GM23338 (cell line): ENCODE measurements at places on chromosomes 12 and 14. TPM values are rescaled to one million over a fixed set of nuclear protein-coding genes. Genes with fewer than 3 reads are reported as not detected.
A peak's percentile ranks its signal among the peaks of the same experiment; 100 is the strongest.

- H3K27ac ChIP-seq, result no peak overlapping the region
- H3K4me1 ChIP-seq, result 0 out of 2 replicates have a peak, but pooled peaks cover 5% of the 10 kb centered on the region
- DNase-seq, result no peak
- H3K27me3 ChIP-seq, result no peaks in the 10 kb centered on the region
- no peak overlapping the region for H3K4me3 ChIP-seq
These were observed 85.4 kb upstream of the TMEM260 start for GRCh38 chr14:56494167-56494566.

- no peak overlapping the region for H3K4me3 ChIP-seq
- no peaks in the 10 kb centered on the region for H3K36me3 ChIP-seq
- DNase-seq, result peak; percentile 83
These were observed 12.0 kb downstream of the CLSTN3 start for GRCh38 chr12:7142056-7142644.

- no peaks in the 10 kb centered on the region for H3K4me1 ChIP-seq
- no peaks in the 10 kb centered on the region for H3K27me3 ChIP-seq
- H3K36me3 ChIP-seq, result no peaks in the 10 kb centered on the region
- no peak for DNase-seq
These were observed 1016.4 kb downstream of the NRXN3 start for GRCh38 chr14:79186523-79186922.

GRCh38 chr12:57846285-57846576 is 298 bp downstream of the CTDSP2 start:
- H3K4me3 ChIP-seq, result peak overlapping the region; percentile 99
- peaks cover 53% of the 10 kb centered on the region for H3K4me1 ChIP-seq
- no peaks in the 10 kb centered on the region for H3K27me3 ChIP-seq
- H3K36me3 ChIP-seq, result no peaks in the 10 kb centered on the region

DNA sequence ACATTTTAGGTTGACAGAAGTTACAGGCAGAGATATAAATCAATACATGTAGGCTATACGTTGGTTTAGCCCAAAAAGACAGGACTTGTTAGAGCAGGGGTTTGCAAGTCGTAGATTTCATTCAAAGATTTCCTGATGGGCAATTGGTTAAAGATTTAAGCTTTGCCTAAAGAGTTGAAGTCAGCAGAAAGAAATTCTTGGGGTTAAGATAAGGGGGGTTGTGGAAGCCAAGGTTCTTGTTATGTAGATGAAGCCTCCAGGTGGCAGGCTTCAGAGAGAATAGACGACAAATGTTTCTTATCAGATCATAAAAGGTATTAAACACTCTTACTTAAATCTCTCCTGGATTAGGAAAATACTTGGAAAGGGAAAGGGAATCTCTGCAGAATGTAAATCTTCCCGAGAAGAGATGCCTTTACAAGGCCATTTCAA is 510.8 kb downstream of the TMTC2 start:
- H3K27me3 ChIP-seq, result no peaks in the 10 kb centered on the region
- no peaks in the 10 kb centered on the region for H3K36me3 ChIP-seq
- peak overlapping the region; percentile 1; the same call in 1 of the 2 replicates for H3K4me3 ChIP-seq

- peaks cover 37% of the 10 kb centered on the region for H3K4me1 ChIP-seq
- no peaks in the 10 kb centered on the region for H3K27me3 ChIP-seq
- DNase-seq, result peak; percentile 80
- H3K36me3 ChIP-seq, result no peaks in the 10 kb centered on the region
- peak overlapping the region; percentile 10; the same call in 1 of the 2 replicates for H3K4me3 ChIP-seq
These were observed 28.5 kb upstream of the MYBPC1 start for GRCh38 chr12:101566318-101566717.

GRCh38 chr14:24074625-24075484 is 3.5 kb downstream of the CPNE6 start:
- H3K27ac ChIP-seq, result no peak overlapping the region
- no peaks in the 10 kb centered on the region for H3K36me3 ChIP-seq
- DNase-seq, result no peak
- peaks cover 6% of the 10 kb centered on the region; the same call in 1 of the 2 replicates for H3K4me1 ChIP-seq
- H3K4me3 ChIP-seq, result no peak overlapping the region

- H3K27me3 ChIP-seq, result peaks cover 51% of the 10 kb centered on the region
- no peaks in the 10 kb centered on the region for H3K36me3 ChIP-seq
- no peak overlapping the region for H3K4me3 ChIP-seq
- no peak overlapping the region for H3K27ac ChIP-seq
- peaks cover 76% of the 10 kb centered on the region for H3K4me1 ChIP-seq
- DNase-seq, result no peak
These were observed 375.3 kb upstream of the KITLG start for GRCh38 chr12:88955531-88955930.

DNA sequence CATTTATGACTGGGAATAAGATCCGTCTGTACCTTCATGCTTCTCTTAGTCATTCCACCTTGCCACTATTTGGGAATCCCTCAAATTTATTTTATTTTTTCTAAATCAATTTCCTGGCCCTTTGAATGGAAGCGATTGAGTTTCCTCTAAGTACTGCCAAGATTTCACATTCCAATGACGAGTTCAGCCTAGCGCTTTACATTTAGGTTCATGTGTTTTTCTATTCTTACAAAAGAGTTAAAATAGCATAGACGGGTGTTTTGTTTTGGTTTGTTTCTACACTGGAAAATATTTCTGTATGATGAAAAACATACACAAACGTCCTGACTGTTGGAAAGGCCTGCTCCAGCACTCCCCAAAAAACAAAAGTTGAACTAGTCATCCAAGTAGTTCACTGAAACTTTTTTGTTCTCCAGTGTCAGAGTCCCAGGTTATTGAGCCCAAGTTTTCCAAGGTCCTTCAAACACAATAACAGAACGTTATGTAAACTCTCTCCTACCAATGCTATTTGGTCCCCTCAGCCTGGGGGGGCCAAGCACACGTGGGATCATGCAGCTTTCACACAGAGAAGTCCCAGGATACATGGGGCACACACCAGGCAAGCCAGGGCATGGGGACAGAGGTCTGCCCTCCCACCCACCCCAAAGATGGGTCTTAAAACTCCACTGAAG is 74.8 kb upstream of the FOXN3 start:
- no peak overlapping the region for H3K4me3 ChIP-seq
- DNase-seq, result no peak
- H3K27me3 ChIP-seq, result no peaks in the 10 kb centered on the region
- peak overlapping the region; percentile 5; the same call in 1 of the 2 replicates for H3K27ac ChIP-seq
- H3K4me1 ChIP-seq, result peaks cover 45% of the 10 kb centered on the region
- no peaks in the 10 kb centered on the region for H3K36me3 ChIP-seq

GRCh38 chr12:59472273-59472672 is 123.6 kb upstream of the SLC16A7 start:
- H3K4me1 ChIP-seq, result no peaks in the 10 kb centered on the region
- H3K36me3 ChIP-seq, result no peaks in the 10 kb centered on the region
- DNase-seq, result no peak

USP44 gene
- total RNA-seq, result 243 and 248 TPM in 2 replicates

FCF1 gene
- total RNA-seq, result 58.7 and 61.3 TPM in 2 replicates

PTGER2 gene
- total RNA-seq, result 1.2 and 1.3 TPM in 2 replicates

POLE2 gene
- 53.3 and 76.5 TPM in 2 replicates for total RNA-seq

LMNTD1 gene
- total RNA-seq, result not detected in 2 replicates
